CD4-positive, alpha-beta T cell treated with Interleukin-15 for 1 hour (primary cell): ENCODE measurements at places on chromosomes 7 and 10.

- no peak for DNase-seq
These were observed 51.6 kb downstream of the SEM1 start for GRCh38 chr7:96658022-96658412.

GRCh38 chr10:113627836-113628235 lies 36.0 kb downstream of the NRAP start:
- DNase-seq: no peak

DNA sequence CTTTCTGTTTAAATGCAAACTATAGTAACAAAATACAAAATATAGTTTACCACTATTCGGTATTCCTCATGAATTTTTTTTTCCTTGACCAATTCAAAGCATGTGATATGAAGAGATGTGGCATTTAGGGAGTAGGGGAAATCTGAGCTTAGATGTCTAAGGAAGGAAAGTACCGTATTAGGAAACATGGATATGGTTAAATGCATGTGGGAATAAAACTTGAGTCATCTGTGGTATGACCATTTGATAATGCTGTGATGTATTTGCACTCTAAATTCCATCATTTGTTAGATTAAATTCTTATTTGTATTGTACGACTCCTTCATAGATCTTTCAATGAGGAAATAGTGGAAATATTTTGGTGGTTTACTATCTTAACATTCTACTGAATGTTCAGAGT lies 19.7 kb downstream of the AHR start:
- DNase-seq: no peak

DNA sequence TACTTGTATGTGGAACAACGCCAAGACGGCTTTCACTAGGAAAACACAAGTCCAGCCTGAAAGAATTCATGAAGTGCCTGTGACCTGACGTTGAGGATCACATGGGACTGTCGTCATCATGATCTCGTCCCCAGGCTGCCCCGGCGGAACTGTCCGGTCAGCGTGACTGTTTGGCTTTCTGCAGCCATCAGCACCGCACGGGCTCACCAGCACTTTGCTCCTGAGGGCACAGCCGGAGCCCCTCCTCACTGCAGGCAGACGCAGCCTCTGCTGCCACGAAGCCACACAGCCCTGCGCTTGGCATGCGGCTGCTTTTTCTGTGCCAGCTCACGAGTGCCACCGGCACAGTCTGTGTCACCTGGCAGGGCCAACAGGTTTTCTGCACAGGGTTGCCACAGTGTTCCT lies 9.4 kb upstream of the GET4 start:
- no peak for DNase-seq

DNA sequence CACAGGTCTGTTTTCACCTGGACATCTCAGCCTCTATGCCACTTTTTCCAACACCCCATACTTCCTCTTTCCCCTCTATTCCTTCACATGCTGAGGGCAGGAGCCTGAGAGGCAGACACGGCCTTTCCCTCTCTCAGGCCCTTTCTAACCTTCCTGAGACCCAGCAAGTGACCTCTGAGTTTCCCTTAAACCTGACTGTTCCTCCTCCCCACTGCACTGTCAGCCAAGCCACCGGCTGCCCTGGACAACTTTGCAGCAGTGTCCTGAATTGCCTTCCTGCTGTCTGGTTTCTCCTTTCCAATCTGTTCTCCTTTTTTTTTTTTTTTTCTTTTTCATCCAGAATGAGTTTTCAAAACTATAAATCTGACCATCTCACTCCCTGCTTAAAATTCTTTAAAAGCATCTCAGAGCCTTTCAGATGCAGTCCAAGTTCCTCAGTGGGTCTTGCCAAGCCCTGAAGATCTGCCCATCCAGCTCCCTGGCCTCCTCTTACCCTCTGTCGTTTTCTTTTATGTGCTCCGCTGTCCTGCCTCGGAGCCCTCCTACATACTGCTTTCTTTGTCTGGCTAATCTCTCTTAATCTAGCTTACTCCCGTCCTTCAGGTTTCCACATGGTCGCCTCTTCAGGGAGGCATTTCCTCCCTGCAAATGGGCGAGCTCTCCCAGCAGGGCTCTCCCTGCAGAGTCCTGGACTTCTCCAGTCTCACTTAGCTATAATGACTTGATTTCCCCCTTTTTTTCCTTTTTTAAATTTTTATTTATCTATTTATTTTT lies 30.5 kb downstream of the SLC13A4 start:
- DNase-seq: no peak

- no peak for DNase-seq
These were observed 10.4 kb downstream of the PSD start for GRCh38 chr10:102408131-102408727.

DNA sequence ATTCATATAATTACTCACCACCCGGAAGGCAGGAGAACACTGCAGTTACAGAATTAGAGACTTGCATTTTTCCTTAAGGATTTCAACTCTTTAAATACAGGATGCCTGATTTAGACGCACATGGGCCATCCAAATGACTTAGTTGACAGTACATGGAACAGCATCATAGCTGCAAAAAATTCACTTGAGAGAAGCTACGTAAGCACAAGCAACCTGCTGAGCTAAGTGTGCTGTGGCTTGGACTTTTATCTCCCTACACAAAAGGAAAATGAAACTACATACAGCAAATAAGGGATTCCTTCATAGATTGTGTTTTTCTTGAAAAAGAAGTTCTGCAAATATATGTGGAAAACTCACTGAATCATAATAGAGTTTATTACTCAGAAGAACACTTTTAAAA lies 152.6 kb downstream of the POU6F2 start:
- no peak for DNase-seq

- no peak for DNase-seq
These were observed at the start of gene CPA4 for GRCh38 chr7:130292682-130293257. TSS of gene CPA4 (plus strand) at chr7:130293161. CDS start at chr7:130293181, 20 bp downstream.

- peak; percentile 65 for DNase-seq
These were observed at the start of gene ZNF282 for GRCh38 chr7:149195180-149196150. TSS of gene ZNF282 (plus strand) at chr7:149195546. CDS start at chr7:149195590, 44 bp downstream.

- no peak for DNase-seq
These were observed 51.1 kb downstream of the INSIG1 start for GRCh38 chr7:155348806-155349205.

DNA sequence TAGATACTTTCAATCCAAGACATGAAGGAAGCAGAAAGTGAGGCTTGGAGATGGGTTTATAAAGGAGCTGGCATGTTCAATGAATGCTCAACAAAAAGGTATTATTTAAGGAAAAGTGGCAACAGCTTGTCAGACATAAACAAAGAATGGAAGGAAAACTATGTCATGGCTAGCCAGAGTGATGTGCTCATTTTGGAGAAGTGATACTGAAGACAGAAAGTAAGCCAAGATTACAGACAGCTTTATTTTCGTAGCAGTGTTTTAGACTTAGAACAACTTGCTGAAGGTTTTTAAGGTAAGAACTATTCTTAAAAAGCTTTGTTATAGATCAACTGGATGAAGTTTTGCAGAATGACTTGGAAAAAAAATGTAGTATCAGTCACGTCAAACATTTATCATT lies 160.5 kb upstream of the FERD3L start:
- DNase-seq: no peak

DNA sequence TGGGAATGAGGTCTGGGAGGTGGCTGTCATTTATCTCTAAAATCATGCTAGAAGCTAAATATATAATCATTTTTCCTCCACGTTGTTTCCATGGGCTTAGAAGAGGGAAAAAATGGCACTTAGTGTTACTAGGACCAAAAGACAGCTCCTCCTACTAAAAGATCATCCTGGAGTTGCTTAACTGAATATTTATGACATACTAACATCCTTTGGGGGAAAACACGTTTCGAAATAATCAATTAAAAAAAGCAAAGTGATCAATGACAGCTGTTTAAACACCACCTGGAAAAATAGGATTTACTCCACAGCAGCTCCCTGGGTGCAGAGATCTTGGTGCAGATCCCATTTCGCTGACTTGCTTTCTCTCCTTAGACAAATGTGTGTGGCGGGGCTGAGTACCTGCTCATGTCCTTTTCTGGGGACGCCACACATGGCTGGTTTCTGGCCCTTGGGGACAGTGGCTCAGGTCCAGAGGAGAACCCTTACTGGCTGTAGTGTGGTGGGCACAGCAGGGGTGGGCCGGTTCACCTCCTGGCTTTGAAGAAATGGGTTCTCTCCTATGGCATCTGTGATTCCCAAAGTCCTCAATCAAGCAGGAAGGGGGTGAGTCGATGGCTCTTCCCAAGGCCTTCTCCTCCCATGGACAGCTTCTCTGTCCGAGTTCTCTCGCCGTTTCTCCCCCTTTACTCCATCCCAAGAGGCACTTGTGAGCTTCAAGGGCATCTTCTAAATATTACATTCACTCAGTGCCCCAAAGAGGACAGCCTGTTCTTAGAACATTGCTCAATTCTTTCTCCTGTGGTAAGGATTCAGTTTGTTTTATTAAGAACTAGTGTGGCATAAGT lies 156.4 kb upstream of the KLF14 start:
- no peak for DNase-seq

DNA sequence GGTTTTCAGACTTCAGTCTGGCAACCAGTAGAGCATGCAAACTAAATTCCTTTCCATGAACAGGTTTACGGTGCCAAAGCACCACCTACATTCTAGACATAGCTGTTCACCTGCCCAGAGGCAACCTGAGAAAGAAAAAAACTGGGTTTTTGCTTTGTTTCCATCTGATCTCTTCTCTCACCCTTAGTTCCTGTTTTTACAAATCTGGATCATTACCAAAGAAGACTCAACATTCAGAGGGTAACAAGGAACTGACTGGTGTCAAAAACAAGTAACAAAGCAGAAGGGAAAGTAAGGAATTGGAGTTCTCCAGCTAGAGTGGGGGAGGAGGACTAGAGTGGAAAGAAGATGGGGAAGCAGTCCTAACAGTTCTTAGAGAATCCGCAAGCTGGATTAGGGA lies 36.4 kb downstream of the CPVL start:
- no peak for DNase-seq

- no peak for DNase-seq
These were observed 297.3 kb upstream of the COBL start for GRCh38 chr7:51613911-51614357.

DNA sequence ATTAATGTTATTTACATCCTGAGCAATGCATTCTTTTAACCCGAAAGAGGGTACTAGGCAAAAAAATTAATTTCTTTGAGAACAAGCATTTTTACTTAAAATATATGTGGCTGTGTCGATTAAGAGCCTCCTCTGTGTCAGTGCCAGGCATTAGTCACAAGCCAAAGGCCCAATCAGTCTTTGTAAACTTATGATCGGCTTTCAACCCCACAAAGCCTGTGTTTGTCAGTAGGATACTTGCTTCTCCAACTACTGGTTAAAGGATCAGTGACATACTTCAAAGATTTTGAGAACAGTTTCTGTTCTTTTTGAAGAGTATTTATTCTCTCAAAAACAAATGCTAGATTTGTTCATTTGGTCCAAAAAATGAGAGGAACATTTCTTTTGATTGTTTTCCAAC lies 159.3 kb downstream of the NRCAM start:
- DNase-seq: no peak

DNA sequence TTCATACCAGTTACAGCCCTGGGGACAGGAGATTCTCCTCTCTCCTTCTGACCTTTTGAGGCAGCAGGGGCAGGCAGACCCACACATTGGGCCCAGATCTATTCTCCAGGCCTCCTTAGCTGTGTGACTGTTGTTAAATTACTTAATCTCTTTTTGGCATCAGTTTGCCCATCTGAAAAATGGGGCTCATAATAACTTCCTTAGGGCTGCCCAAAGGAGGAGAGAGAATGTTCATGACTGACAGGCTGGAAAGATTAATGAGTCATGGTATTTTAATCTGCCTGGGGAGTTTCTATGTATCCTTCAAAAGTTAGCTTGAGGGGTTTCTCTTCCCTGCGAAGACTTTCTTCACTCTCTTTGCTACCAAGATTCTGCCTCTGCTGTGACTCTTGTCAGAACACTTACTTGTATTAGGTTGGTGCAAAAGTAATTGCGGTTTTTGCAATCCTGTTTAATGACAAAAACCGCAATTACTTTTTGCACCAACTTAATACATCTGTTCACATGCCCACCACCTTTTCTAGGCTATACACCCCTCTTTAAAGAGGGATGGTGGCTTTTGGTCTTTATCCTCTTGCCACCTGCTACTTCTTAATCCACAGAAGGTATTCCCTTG lies 83.4 kb downstream of the ARID5B start:
- no peak for DNase-seq

DNA sequence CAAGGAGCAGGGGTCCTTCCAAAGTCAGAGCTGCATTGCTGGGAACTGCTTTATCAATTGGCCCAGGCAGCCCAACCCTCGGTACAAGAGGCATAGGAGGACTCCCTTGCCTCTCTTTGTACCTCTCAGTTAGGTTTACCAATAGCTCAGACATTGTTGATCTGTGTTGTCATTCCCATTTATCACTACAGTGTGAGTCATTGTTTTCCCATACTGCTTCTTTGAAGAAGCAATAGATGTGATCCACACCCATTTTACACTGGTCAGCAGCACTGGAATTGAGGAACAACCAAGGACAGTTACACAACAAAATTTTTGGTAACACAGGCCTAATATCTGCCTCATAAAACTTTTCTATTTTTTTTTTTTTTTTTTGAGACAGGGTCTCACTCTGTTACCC lies 307.2 kb downstream of the SNX13 start:
- no peak for DNase-seq

- DNase-seq: peak; percentile 70
These were observed 3.2 kb downstream of the MKX start for GRCh38 chr10:27742195-27743011.

DNA sequence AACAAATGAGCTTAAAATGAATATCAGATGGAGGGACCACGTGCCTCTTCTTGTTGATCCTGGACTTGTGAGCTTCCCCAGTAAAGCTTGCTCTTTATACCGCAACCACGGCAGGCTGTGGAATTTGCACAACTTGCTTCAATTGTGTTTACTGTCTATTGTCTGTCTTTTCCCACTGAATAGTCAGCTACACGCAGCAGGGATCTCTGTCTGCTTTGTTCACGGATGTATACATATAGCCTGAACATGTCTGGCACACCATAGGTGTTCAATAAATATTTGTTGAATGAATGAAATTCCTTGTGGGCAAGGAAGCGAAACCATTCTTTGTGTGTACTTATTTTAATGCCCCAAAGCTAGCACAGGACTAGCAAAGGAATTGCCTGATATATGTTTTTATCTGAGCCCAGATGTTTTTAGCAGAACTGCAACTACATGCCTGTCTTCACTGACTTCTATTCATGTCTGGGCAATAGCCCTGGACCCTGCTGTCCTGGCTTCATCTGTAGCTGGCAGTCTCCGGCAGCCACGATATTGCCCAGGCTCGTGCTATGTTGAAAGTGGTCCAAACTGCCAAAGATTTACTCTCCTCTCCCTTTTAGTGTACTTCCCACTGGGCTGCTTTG lies 29.9 kb upstream of the IFRD1 start:
- no peak for DNase-seq

GRCh38 chr7:102318482-102318971 lies 31.9 kb downstream of the SH2B2 start:
- DNase-seq: no peak
